Gastroesophageal sphincter (tissue), 4 donors: ENCODE measurements at places on chromosomes 16 and 17. TPM values are rescaled to one million over a fixed set of nuclear protein-coding genes. Genes with fewer than 3 reads are reported as not detected.
A peak's percentile ranks its signal among the peaks of the same experiment; 100 is the strongest.

- ATAC-seq, result no peak
Measured at GRCh38 chr17:56087199-56087598, 66.1 kb upstream of the ANKFN1 start.

DNA sequence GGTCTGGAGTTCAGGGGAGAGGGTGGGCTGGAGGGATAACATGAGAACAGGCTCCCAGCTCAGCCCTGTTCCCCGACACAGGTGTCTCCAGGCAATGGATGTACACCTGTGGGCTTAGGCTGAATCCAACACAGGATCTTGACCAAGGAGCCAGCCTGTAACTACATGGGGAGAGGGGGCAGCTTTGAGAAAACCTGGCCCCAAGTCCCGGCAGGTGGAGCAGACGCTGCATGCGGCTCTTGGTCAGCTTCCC is 73.3 kb upstream of the TOB1 start:
- no peak for ATAC-seq

DNA sequence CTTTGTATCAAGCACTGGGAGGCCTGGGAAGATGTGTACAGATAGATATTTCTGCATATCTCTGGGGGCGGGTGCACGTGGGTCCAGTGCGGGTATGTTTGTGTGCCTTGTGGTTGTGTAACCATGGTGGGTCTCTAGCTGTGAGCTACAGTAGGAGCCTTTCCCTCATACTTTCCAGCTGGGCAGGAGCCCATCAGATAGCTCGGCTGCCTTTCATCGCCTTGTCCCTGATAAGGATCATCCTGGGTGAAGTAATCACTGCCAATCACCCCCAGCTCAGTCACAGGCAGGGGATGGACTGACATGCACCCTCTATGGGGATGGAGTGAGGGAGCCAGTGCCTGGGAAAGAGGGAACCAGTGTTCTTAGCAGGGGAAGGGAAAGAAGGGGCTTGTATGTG is 3.2 kb upstream of the SCRN2 start:
- no peak for ATAC-seq

- ATAC-seq, result peak; percentile 84
Measured at GRCh38 chr17:80649672-80650330, 105.2 kb downstream of the RPTOR start.

- ATAC-seq, result peak; percentile 58
Measured at GRCh38 chr16:77499373-77500285, 64.8 kb upstream of the ADAMTS18 start.

Gene CDRT15
- not detected for total RNA-seq

GRCh38 chr17:48809182-48809581 is 7.8 kb downstream of the TTLL6 start:
- ATAC-seq, result no peak

DNA sequence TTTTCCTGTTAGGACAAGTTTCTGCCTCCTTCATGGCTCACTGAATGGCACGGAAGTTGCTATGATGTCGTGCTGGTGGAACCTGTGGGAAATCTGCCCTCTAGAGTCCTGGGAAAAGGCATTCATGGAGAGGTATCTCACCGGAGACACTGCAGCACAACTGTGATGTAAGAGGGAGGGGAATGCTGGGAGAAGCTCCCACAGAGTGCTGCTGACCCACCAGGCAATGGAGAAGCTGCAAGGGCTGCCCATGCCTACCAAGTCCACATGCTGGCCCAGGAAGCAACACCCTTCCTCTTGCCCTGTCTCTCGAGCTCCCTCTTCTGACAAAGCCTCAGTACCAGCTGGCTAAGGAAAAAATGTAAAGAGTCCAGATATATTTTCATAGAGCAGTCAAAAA is 45.2 kb upstream of the SLC5A11 start:
- peak; percentile 22 for ATAC-seq
